ENCODE measurements at places on chromosomes 6 and 20.

GRCh38 chr6:134619077-134619476 lies 301.2 kb upstream of the SGK1 start:
- no peak for DNase-seq

DNA sequence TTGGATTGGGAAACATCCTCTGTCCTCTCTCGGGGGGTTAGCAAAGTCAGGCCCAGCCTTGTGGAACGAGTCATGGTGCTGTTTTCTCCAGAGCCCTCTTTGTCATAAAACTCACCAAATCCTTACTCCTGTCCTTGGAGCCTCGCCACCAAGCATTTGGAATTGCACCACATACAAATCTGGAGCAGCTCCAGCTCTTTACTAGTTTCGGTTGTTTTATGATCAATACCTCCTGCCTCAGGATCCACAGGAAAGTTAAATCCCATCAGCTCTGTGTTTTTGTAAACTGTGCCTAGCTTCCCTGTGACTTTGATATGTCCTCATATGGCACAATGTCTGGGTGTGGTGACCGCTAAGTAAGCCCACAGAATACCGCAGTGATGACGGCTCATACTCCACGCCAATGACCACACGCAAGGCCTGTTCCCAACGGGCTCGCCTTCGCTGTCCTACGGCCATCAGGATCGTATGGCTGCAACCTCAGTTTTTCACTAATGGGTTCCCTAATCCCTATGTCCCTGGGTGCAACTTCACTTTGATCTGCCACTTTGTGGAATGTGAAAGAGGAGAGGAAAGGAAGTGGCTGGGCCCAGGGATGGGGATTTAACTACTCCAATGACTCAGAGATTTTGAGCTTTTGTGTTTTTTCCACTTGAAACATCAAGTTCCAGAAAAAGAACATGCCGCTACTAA lies 111.3 kb upstream of the FOXQ1 start:
- no peak for DNase-seq

DNA sequence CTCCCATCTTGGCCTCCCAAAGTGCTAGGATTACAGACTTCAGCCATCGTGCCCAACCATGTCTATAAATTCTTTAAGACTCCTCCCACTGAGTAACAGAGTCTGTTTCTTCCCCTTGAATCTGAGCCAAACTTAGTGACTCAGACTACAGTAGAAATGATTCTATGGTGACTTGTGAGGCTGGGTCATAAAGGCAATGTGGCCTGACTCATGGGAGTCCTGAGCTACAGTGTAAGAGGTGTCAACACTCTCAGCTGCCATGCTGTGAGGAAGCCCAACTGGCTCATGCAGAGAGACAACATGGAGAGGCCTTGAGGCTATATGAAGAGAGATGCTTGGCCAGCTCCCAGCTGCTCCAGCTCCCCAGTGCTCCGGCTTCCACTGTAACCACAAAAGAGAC lies 5.2 kb upstream of the NRSN2 start:
- DNase-seq = no peak

- no peak for DNase-seq
These were observed 130.3 kb downstream of the GRM4 start for GRCh38 chr6:34015586-34015985.
